C1 segment of cervical spinal cord (tissue), 14 donors: ENCODE measurements at places on chromosomes 2 and 18.

- no peak for DNase-seq
Observed at GRCh38 chr2:44889096-44889495, 52.4 kb upstream of the SIX3 start.

DNA sequence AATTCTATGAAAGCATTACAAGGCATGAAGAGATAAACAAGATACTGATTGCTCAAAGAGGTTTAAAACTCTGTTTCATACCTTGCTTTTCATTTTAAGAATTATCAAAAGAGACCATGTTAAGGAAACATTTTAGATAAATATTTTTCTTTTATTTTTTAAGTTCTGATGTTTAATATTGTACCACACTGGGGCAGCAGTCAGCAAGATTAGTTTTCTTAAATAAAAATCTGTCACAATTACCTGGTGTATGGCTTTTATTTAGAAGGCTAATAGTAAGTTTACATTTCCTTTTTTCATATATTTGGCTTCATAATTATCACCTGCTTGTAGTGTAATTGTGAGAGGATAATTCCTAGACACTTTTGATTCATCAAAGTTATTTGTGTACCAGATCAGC, 46.4 kb downstream of the ZNF804A start:
- no peak for DNase-seq

DNA sequence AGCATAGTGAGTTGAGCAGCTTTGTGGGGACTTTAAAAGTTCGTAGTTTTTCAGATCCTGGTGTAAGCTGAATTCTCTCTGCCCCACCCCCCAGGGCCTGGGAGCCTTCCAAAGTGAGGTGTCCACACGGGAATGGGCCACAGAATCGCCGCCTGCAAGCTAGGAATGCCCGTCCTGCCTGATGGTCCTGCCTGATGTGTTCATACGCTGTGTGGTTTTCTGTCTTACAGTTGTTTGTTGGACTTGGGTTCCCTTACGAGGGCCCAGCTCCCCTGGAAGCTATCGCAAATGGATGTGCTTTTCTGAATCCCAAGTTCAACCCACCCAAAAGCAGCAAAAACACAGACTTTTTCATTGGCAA, 158.7 kb downstream of the MGAT5 start:
- DNase-seq, result peak; percentile 56

- DNase-seq, result no peak
Observed at GRCh38 chr2:71736986-71737385, 283.6 kb downstream of the DYSF start.

- no peak for DNase-seq
Observed at GRCh38 chr2:142320067-142320466, 189.3 kb upstream of the LRP1B start.

- DNase-seq, result no peak
Observed at GRCh38 chr2:234488913-234489451, 7.9 kb downstream of the ARL4C start.

- DNase-seq, result no peak
Observed at GRCh38 chr2:141942006-141942789, 188.6 kb downstream of the LRP1B start.

DNA sequence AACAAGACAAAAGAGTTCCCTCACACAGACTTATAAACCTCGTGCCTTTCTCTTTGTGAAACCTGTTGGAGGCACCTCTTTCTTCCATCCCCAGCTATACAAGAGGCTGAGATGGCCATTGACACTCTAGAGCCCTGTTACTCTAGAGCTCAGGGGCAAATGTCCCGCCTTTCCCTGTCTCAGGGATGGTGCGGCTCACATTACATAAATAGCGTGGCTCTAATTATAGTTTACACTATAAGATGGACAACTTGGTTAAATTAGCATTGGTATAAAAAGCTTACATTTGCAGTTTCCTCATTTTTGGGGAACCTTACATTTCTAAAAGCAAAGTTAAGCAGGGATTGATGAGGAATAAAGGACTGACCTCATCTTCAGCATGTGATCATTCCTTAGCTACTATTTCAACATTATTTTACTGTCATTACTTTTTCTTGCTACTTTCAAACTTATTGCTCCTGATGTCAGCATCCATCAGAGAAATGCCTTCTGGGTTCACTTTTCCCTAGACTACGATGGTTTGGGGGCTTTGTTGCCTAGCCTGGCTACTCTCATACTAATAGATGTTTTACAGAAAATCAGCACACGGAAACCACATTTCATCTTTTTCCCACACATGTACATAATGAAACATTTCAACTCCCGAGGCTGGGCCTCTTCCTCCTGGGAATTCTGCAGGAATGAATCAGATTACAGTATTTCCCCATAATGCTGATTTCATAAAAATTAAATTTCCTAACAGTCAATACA, 40.4 kb downstream of the FTCDNL1 start:
- no peak for DNase-seq

DNA sequence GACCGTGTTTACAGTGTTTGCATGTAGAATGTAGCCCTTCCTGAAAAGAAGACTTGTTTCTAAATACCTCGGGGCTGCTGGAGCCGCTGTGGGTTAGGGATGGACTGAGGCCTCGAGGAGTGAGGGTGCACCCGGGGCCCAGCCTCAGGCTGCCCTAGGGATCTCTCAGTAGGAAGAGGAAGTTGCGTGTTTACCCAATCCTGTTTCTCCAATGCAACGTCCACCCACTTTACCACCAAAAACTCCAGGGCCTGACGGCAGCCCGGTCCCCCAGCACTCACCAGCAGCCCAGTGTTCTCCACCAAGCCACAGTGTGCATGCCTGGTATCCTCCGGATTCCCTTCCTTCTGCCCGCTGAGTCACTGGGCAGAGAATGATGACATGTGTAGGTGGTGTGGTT, 255.8 kb downstream of the GLI2 start:
- DNase-seq, result no peak

GRCh38 chr2:207491086-207491485, 38.7 kb upstream of the CREB1 start:
- DNase-seq, result no peak

GRCh38 chr2:181776336-181776735, 96.0 kb upstream of the NEUROD1 start:
- no peak for DNase-seq

- peak; percentile 32 for DNase-seq
Observed at GRCh38 chr2:62014102-62014501, 108.6 kb downstream of the COMMD1 start.

DNA sequence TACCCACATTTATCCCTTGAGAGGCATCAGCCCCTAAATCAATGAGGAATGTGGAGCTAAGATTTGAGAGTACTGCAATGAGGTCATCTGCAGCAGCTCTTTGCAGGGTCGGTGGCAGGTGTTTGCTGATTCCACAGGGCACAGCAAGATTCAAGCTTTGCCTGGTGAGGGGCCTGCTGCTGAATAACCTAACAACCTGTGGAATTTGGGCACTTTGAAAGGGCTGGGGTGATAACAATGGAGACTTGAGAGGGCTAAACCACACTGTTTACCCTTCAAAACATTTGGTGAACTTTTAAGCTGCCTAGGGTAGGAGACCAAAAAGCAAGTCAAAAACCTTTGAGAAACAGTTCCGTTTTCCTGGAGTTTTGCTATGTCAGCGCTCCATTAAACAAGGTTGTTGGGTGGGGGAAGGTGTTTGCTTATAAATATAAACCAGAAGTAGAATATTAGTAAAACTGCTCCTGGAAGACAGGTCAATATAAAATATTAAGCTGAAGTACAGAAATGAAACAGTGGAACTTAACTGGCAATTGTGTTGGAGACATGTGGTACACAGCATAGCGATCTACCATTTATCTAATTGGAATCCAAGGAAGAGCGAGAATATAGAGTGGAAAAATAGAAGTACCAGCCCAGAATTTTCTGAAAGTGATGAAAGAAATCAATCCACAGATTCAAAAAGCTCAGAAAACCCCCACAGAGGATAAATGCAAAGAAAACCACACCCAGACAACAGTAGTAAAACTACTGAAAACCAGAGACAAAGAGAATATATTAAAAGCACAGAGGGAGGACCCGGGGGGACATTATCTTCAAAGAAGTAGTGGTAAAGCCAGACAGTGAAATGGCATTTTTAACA, 15.7 kb downstream of the COPS8 start:
- no peak for DNase-seq

- DNase-seq, result no peak
Observed at GRCh38 chr2:191679818-191680600, 2.1 kb downstream of the NABP1 start.

- no peak for DNase-seq
Observed at GRCh38 chr18:2891526-2892431, 45.0 kb downstream of the EMILIN2 start.

DNA sequence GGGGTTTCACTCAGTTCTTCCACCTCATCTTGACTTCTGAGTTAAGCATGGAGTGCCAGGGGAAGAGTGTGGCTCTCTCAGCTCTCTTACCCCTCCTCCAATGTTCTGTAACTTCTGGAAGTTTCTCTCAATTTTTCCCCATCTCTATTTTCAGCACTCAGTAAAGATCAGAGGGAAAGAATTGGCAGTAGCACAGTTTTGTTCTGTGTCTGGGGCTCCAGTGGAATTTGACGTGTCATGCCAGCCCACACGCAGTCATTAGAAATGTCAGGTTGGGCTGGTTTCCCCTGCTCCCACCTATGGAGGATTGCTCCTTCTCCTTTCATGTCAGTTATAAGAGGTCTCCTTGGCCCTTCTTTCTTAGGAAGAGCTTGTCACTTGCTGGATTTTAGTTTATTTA, 104.6 kb upstream of the COL3A1 start:
- DNase-seq, result no peak

GRCh38 chr2:38164881-38165280, 88.9 kb upstream of the CYP1B1 start:
- DNase-seq, result no peak

- DNase-seq, result no peak
Observed at GRCh38 chr2:196565106-196565765, 74.3 kb upstream of the CCDC150 start.

- no peak for DNase-seq
Observed at GRCh38 chr2:119352357-119352756, 14.3 kb downstream of the C2orf76 start.

DNA sequence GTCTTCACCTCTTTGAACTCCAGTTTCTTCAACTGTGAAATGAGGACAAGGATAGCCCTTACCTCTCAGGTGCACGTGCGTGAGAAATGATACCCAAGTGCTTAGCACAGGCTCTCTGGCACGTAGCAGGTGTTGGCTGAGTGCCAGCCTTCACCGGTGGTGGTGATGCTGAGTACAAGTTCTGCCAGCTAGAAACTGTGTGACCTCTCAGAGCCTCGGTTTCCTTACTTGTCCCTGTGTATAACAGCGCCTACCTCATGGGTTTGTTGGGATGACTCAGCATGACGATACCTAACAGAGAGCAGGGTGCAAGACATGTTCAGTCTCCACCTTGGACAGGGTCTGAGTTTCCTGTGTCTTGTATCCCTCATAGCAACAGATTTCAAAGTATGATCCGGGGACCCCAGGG, 205.1 kb downstream of the TNS1 start:
- DNase-seq, result no peak

DNA sequence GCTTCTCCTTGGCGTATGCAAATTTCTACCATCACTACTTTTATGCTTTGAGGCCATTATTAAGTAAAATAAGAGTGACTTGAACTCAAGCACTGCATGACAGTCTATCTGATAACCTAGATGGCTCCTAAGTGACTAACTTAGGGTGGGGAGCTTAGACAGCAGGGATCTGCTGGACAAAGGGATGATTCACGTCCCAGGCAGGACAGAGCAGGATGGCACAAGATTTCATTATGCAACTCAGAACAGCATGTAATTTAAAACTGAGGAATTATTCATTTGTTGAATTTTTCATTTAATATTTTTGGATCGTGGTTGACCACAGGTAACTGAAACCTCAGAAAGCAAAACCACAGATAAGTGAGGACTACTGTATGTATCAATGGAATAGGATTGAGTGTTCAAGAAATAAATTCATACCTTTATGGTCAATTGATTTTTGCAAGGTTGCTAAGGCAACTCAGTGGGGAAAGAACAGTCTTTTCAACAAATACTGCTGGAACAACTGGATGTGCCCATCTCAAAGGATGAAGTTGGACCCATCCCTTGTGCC, 115.3 kb downstream of the MBD2 start:
- DNase-seq, result no peak

DNA sequence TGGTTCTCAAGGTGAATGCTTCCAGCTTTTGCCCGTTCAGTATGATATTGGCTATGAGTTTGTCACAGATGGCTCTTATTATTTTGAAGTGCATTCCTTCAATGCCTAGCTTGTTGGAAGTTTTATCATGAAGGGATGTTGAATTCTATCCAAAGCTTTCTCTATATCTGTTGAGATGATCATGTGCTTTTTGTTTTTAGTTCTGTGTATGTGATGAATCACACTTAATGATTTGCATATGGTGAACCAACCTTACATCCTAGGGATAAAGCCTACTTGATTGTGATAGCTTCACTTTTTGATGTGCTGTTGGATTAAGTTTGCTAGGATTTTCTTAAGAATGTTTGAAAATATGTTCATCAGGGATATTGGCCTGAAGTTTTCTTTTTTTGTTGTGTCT, 112.1 kb downstream of the MBD2 start:
- no peak for DNase-seq

DNA sequence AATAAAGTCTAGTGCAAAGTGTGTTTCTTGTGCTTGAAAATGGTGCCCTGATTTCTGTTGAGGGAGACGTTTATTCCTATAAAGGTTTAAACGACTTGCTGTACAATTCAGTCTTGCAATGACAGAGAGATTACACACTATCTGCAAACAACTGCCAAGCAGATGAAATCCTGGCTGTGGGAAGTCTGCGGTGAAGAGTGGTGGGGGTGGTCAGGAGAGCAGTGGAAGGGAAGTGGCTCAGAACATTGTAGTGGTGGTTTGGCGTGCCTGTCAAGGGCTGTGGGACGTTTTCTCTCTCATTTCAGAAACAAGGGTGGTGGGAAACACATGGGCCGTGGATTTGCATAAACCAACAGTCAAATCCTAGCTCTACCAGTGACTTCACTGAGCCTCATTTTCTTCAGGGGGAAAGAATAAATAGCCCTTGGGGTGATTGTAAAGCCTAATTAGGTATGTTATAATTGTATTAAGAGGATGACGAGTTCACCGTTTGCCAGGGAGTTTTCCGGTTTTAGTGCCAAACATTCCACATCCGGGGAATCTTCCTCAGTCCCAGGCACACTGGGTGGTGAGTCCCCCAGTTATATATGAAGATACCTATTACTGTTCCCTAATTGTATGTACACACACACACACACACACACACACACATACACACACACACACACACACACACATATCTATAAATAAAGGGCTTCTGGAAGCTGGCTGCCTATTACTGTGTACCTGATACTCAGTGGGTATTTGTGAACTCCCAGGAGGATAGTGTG, 115.0 kb downstream of the SPTBN1 start:
- DNase-seq, result no peak

DNA sequence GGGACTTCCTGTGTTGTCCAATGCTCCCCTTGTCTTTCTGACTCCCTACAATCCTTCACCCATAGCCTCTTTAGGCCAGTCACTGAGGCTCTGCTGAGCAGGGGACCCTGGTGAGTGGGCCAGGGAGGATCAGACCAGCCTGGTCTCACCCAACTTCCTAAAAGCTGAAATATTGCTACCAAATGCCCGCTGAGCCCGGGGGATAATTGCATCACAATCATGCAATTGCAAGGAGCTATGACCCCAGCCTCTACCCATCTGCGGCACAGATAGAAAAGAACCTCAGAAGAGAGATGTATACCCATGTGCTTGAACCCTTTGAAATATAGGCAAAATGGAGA, 3.7 kb upstream of the SP100 start:
- DNase-seq, result no peak

- no peak for DNase-seq
Observed at GRCh38 chr2:19807866-19808265, 93.9 kb downstream of the TTC32 start.

GRCh38 chr2:187552381-187552780, 1.9 kb downstream of the TFPI start:
- no peak for DNase-seq

GRCh38 chr2:73080321-73081131, 9.0 kb upstream of the SFXN5 start:
- DNase-seq, result no peak

GRCh38 chr2:191676790-191677645, 918 bp upstream of the NABP1 start:
- DNase-seq, result no peak
